Ovary (tissue), 10 donors: ENCODE measurements at places on chromosomes 11 and 22. TPM values are rescaled to one million over a fixed set of nuclear protein-coding genes. Genes with fewer than 3 reads are reported as not detected.

- H3K27ac ChIP-seq, result no peak overlapping the region
- no peak for DNase-seq
- no peaks in the 10 kb centered on the region for H3K36me3 ChIP-seq
- H3K4me3 ChIP-seq, result no peak overlapping the region
Observed at GRCh38 chr11:11960687-11961086, 47.7 kb downstream of the DKK3 start.

CXCR5 gene
- not detected for total RNA-seq

IL18 gene
- 1.7 TPM for total RNA-seq

GRCh38 chr22:40276996-40277823 is 69.1 kb upstream of the ADSL start:
- H3K4me3 ChIP-seq, result peak overlapping the region; percentile 32
- H3K27me3 ChIP-seq, result no peaks in the 10 kb centered on the region
- H3K4me1 ChIP-seq, result peaks cover 5% of the 10 kb centered on the region
- H3K27ac ChIP-seq, result peak overlapping the region; percentile 73

LINC01488 gene
- total RNA-seq, result not detected

GRCh38 chr11:58926251-58926650 is 13.0 kb upstream of the GLYATL1 start:
- no peak overlapping the region for H3K27ac ChIP-seq
- no peaks in the 10 kb centered on the region for H3K36me3 ChIP-seq
- H3K4me3 ChIP-seq, result no peak overlapping the region
- H3K4me1 ChIP-seq, result peaks cover 2% of the 10 kb centered on the region
- H3K27me3 ChIP-seq, result no peaks in the 10 kb centered on the region

DNA sequence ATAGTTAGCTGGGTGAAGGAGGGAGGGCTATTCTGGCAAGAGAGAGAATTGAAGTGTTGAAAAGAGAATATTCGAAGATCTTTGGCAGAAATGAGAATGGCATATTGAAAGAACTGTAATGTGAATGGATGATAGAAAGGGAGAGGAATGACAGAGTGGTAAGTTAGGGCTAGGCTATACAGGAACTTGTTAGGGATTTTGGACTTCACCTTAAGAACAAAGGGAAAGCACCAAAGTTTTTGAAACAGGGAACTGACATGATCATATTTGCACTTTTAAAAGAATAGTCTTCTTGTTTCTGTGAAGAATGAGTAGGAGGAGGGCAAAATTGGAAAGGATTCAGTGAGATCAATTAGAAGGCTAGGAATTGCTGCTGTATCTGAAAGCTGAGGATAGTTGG is 119.3 kb downstream of the METTL15 start:
- DNase-seq, result no peak
- no peaks in the 10 kb centered on the region for H3K4me1 ChIP-seq
- no peaks in the 10 kb centered on the region for H3K36me3 ChIP-seq
- no peak overlapping the region for H3K27ac ChIP-seq

DNA sequence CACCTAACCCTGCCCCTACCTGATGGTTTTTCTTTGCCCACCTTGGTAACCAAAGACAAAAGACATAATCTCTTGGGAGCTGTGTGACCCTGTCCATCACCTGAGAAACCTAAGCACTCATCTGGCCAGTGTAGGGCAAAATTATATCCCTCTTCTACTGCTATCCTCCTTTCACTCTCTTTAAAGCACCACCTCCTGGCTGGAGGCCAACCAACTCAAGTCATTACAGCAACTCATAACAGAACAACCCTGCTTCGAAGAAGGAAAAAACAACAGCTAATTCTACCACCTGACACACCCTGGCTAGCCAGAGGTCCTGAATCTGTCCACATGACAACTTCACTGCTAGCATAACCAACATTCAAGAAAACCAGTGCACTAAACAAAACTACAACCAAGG is 45.5 kb downstream of the GAS2 start:
- no peaks in the 10 kb centered on the region for H3K4me1 ChIP-seq
- no peak for DNase-seq
- H3K36me3 ChIP-seq, result no peaks in the 10 kb centered on the region
- no peak overlapping the region for H3K4me3 ChIP-seq
- no peaks in the 10 kb centered on the region for H3K27me3 ChIP-seq
- no peak overlapping the region for H3K27ac ChIP-seq

DNA sequence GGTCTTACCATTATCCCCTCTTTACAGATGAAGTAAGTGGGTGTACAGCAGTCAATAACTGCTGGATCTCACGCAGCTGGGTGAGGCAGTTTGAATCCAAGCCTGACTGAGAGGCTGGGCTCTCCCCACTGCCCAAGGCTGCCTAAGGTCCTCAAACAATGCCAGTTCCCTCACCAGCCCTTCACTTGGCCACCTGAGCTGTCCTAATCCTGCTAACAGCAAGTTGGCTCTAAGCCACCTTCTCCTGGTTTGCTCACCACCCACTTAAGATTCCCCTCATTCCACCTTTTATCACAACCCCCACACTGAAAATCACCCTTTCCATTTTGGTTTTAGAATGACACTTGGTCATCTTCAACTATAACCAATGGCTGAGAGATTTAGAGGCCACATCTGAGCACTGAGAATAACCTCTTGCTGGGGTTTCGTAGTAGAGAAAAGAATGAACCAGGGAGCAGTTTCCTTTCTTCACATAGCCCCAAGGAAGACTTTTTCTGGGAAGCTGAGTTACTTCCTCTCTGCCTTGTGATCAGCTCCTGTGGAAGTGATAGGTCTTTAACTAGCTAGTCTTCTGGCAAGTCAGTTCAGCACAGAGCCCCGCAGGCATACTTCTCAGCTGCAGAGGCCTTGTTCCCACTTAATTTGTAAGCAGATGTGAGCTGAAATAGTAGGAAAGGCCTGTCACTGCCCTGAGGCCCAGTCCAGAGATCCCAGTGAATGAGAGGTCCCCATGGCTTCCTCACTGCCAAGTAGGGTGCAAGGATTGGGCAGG is 57.8 kb upstream of the TTC12 start:
- no peaks in the 10 kb centered on the region for H3K4me1 ChIP-seq
- no peaks in the 10 kb centered on the region for H3K36me3 ChIP-seq
- no peak overlapping the region for H3K4me3 ChIP-seq
- H3K27ac ChIP-seq, result no peak overlapping the region
- DNase-seq, result no peak
- no peaks in the 10 kb centered on the region for H3K27me3 ChIP-seq

- no peak for DNase-seq
- no peaks in the 10 kb centered on the region for H3K36me3 ChIP-seq
- no peak overlapping the region for H3K4me3 ChIP-seq
- no peak overlapping the region for H3K27ac ChIP-seq
Observed at GRCh38 chr11:20611445-20611844, 12.0 kb downstream of the SLC6A5 start.

GRCh38 chr11:12167061-12168000 is 56.9 kb downstream of the MICAL2 start:
- no peak for DNase-seq
- no peaks in the 10 kb centered on the region for H3K36me3 ChIP-seq
- H3K27ac ChIP-seq, result no peak overlapping the region
- H3K4me3 ChIP-seq, result no peak overlapping the region

GRCh38 chr11:8784954-8785353 is 102.4 kb downstream of the RPL27A start:
- DNase-seq, result no peak
- H3K27ac ChIP-seq, result no peak overlapping the region
- peaks cover 14% of the 10 kb centered on the region for H3K4me1 ChIP-seq
- H3K36me3 ChIP-seq, result no peaks in the 10 kb centered on the region
- H3K4me3 ChIP-seq, result no peak overlapping the region
- H3K27me3 ChIP-seq, result no peaks in the 10 kb centered on the region

E2F8 gene
- 0.20 TPM for total RNA-seq

DDI1 gene
- total RNA-seq, result not detected

DNA sequence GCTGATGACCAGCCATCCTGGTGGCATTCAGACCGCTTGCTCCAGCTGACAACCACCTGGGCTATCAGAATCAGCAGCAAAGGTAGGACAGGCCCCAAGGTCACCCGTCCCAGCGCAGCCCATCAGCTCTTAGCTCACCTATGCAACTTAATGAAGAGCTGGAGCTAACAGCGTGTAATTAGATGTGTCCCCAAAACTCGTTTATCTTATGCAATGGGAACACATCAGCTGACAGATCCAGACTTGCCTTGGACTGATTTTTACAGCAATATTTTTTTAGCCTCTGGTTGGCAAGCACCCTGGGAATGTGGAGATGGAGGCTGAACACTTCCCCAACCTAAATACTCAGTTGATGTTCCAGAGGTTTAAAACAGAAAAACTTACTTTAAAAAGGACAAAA is 76.0 kb downstream of the PACSIN2 start:
- no peak for DNase-seq
- no peak overlapping the region for H3K27ac ChIP-seq
- H3K4me1 ChIP-seq, result peaks cover 22% of the 10 kb centered on the region
- H3K27me3 ChIP-seq, result no peaks in the 10 kb centered on the region
- H3K4me3 ChIP-seq, result no peak overlapping the region

- H3K4me3 ChIP-seq, result no peak overlapping the region
- H3K27ac ChIP-seq, result peak overlapping the region; percentile 32
- peaks cover 45% of the 10 kb centered on the region for H3K4me1 ChIP-seq
- no peaks in the 10 kb centered on the region for H3K27me3 ChIP-seq
- H3K36me3 ChIP-seq, result no peaks in the 10 kb centered on the region
- DNase-seq, result peak; percentile 23
Observed at GRCh38 chr11:69004411-69005182, 8.4 kb downstream of the MRGPRF start.

- no peaks in the 10 kb centered on the region for H3K27me3 ChIP-seq
- DNase-seq, result no peak
- H3K4me3 ChIP-seq, result no peak overlapping the region
- H3K4me1 ChIP-seq, result peaks cover 5% of the 10 kb centered on the region
Observed at GRCh38 chr11:128244871-128245270, 342.5 kb downstream of the ETS1 start.

- H3K36me3 ChIP-seq, result no peaks in the 10 kb centered on the region
- no peaks in the 10 kb centered on the region for H3K4me1 ChIP-seq
- no peak overlapping the region for H3K27ac ChIP-seq
- no peak for DNase-seq
Observed at GRCh38 chr11:1638344-1638743, 8.8 kb downstream of the KRTAP5-5 start.

SC5D gene
- 59.7 TPM for total RNA-seq

NNMT gene
- total RNA-seq, result 153 TPM

GRCh38 chr11:65695459-65696241 is 16.4 kb upstream of the KAT5 start:
- no peaks in the 10 kb centered on the region for H3K27me3 ChIP-seq
- H3K4me3 ChIP-seq, result no peak overlapping the region
- no peaks in the 10 kb centered on the region for H3K36me3 ChIP-seq
- H3K4me1 ChIP-seq, result no peaks in the 10 kb centered on the region
- DNase-seq, result no peak
- no peak overlapping the region for H3K27ac ChIP-seq

DNA sequence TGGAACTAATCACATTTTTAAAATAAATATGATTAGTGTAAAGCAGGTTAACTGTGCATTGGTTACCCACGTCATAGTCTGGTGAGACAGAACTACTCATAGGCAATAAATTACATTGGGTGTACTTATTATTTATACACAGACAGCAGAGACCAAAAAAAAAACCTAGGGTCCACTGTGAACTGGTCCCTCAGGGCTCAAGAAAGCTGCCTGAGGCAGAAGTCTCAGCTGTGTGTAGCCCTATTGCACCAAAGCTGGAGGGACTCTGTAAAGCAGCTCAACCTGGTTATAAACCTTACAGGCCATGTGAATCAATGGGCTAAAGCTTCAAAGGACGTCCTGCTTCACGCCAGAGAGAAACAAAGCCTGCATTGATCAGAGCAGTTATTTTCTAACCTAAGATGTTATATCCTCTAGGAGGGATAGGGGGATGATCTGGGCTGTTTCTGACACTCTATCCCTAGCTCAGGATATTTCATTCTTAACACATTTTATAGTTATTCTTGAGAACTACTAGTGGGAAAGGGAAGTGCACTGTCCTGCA is 432.2 kb upstream of the ANO3 start:
- DNase-seq, result no peak
- no peaks in the 10 kb centered on the region for H3K4me1 ChIP-seq
- H3K27ac ChIP-seq, result no peak overlapping the region

- H3K4me3 ChIP-seq, result no peak overlapping the region
- no peaks in the 10 kb centered on the region for H3K36me3 ChIP-seq
- no peak overlapping the region for H3K27ac ChIP-seq
- H3K27me3 ChIP-seq, result no peaks in the 10 kb centered on the region
- DNase-seq, result no peak
Observed at GRCh38 chr11:12017865-12018453, 9.5 kb upstream of the DKK3 start.

SLCO2B1 gene
- 12.6 TPM for total RNA-seq

APOL1 gene
- 43.6 TPM for total RNA-seq

DNA sequence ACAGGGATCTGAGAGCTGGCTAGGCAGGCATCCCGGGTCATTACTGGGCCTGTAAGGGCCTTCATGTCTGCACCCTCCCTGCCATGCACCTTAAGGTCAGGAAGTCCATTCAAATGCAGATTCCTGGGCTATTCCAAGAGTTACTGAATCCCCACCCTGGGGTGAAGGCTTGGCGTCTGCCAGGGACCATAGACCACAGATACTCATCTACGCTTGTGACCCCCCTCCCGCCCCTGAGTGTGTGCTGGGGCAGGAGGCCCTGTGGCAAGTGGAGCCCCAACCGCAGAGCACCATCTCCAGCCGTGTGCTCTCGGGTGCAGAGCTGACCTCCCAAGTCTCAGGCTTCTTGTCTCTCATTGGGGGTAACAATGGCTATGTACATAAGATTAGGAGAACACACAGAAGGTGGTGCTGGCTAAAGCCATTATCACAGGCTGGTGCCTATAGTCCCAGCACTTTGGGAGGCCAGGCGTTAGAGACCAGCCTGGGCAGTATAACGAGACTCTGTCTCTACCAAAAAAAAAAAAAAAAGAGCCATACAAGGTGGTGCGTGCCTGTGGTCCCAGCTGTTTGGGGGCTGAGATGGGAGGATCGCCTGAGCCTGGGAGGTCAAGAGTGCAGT is 19.1 kb upstream of the KCNQ1OT1 start:
- DNase-seq, result no peak
- no peaks in the 10 kb centered on the region for H3K36me3 ChIP-seq
- H3K27me3 ChIP-seq, result no peaks in the 10 kb centered on the region
- H3K27ac ChIP-seq, result no peak overlapping the region

DNA sequence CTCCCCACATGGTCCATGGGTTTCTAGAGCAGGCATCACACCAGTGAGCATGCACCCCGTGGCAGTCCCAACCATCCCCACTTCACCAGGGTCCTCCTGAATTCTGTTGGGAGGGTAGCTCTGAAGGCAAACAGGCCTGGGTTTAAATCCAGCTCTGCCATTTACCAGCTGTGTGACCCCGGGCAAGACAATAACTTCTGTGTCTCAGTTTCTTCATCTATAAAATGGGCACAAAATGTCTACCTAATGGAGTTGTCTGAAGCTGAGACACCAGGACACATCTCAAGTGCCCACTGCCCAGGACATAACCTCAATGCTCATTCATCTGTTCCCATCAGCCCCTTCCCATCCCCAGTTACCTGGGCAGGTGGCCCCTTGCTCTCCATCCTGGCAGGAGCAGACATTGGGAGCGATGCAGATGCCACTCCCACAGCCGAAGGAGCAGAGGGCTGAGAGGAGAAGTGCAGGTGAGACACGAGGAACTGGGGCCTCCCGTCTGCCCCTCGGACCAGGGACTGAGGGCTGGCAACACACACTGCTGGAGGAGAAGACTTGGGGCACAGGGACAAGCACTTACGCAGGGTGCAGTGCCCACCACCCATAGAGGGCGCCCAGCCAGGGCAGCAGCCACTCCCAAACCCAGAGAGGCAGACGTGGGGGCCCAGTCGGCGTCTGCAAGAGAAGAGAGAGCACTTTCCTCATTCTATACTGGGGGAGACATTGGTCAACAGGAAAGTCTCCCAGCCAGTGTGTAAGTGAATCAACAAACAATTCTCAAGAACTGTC is 4.0 kb downstream of the VWCE start:
- H3K36me3 ChIP-seq, result no peaks in the 10 kb centered on the region
- peaks cover 12% of the 10 kb centered on the region for H3K4me1 ChIP-seq
- no peak overlapping the region for H3K4me3 ChIP-seq
- H3K27me3 ChIP-seq, result no peaks in the 10 kb centered on the region
- no peak overlapping the region for H3K27ac ChIP-seq
